ENCODE measurements at places on chromosomes 3 and 15. TPM values are rescaled to one million over a fixed set of nuclear protein-coding genes. Genes with fewer than 3 reads are reported as not detected.

- no peak for DNase-seq
- no peaks in the 10 kb centered on the region for H3K27me3 ChIP-seq
- no peaks in the 10 kb centered on the region for H3K4me1 ChIP-seq
- H3K4me3 ChIP-seq, result no peak overlapping the region
These were observed 24.1 kb downstream of the ZNF80 start for GRCh38 chr3:114213292-114213626.

DNA sequence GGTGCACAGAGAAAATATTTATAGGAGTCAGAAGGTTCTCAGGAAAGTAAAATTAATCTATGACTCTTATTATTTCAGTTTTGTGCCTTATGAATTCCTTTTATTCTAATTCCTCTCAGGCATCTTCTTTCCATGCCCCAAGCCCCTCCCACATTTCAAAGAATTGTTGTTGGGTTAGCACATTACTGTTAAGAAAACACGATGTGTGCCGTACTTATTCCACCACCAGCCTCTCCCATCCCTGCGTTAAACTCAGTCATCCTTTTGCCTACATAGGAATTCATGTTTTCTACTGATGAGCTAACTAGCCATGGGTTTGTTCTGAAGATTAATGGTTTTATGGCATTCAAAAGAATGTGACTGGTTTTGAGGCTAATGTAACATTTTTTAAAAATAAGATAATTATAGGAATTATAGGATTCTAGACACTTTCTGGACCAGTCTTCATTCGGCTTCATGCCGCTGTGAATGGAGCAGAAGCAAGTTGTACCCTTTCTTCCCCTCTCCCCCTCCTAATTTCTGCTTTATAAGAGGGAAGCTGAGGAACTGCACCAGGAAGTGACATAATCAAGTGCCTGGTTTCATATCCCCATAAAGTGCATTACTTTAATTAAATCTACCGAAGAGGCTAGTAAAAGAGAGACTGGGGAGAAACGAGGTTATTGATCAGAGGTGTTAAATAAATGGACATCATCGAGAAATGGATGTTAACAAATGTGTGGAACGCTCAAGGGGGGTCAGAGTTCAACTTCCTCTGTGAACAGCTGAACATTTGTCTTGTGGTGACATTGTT lies 12.3 kb upstream of the MB21D2 start:
- H3K4me3 ChIP-seq, result no peak overlapping the region
- DNase-seq, result no peak
- H3K27me3 ChIP-seq, result no peaks in the 10 kb centered on the region
- H3K36me3 ChIP-seq, result no peaks in the 10 kb centered on the region
- H3K4me1 ChIP-seq, result peaks cover 14% of the 10 kb centered on the region

GRCh38 chr3:152466784-152467183 lies 198.1 kb downstream of the MBNL1 start:
- H3K4me1 ChIP-seq, result no peaks in the 10 kb centered on the region
- no peaks in the 10 kb centered on the region for H3K27me3 ChIP-seq
- no peaks in the 10 kb centered on the region for H3K36me3 ChIP-seq

GRCh38 chr3:65284961-65285360 lies 597.2 kb upstream of the ADAMTS9 start:
- no peaks in the 10 kb centered on the region for H3K27me3 ChIP-seq
- H3K4me1 ChIP-seq, result no peaks in the 10 kb centered on the region
- no peak overlapping the region for H3K4me3 ChIP-seq

DNA sequence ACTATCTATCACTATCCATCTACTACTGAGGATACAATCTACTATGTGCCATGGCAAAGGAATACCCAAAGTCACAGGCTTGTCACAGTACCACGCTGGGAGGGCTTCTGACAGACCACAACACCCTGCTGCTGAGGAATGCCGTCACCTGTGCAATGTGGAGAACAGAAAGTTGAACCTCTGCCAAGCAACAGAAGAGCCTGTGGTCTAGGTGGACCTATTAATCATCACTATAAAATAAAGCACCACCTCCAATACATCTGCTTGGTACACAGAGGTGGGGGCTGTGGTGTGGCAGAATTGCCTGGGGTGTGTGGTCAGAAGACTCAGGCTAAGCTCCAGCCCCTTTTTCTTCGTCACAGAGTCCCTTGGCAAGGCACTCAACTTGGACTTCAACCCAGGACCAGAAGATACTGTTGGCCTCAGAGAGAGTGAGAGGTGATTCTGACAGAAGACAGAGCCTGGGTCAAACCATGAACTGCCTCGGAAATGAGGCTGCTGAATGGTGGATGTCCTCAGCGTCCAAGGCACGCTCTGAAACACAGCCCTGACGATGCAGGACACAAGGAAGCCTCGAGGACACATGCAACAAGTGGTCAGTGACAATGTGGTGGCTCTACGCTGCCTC lies 189.4 kb upstream of the CHRNA7 start:
- H3K4me1 ChIP-seq, result no peaks in the 10 kb centered on the region
- no peak overlapping the region for H3K4me3 ChIP-seq
- no peak for DNase-seq
- no peaks in the 10 kb centered on the region for H3K36me3 ChIP-seq

DNA sequence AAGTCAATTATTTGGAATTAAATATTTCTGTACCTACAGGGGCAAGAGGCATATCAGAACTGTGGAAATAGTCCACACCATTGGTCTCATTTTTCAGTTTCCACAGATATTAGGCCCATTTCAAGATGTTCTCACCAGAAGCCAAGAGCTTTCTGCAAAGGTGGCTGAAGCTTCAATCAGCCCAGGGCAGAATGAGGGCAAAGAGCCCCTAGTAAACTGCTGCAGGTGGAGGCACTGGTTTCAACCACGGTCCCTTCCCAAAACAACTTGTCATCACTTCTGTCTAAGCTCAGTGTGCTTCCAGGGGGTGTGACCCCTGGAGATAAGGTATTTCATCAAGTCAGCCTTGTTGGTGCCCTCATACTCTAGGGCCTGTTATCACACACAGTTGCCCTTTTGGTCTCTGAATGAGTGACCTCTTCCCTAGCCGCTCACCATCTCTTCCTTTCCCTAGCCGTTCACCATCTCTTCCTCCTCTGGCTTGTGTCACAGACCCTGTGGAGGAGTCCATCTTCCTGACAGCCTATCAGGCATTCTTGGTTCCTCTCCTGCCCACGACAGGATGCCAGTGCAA lies 21.2 kb downstream of the IL17RD start:
- H3K27ac ChIP-seq, result no peak overlapping the region
- H3K4me1 ChIP-seq, result peaks cover 6% of the 10 kb centered on the region
- no peaks in the 10 kb centered on the region for H3K36me3 ChIP-seq

The GADL1 gene
- 4.7 TPM for total RNA-seq

The TNFSF10 gene
- not detected for total RNA-seq

The AHSG gene
- 237 TPM for total RNA-seq

All from Caco-2 (cell line).